Caki2 (cell line): ENCODE measurements at places on chromosomes 12 and 14. TPM values are rescaled to one million over a fixed set of nuclear protein-coding genes. Genes with fewer than 3 reads are reported as not detected.

DNA sequence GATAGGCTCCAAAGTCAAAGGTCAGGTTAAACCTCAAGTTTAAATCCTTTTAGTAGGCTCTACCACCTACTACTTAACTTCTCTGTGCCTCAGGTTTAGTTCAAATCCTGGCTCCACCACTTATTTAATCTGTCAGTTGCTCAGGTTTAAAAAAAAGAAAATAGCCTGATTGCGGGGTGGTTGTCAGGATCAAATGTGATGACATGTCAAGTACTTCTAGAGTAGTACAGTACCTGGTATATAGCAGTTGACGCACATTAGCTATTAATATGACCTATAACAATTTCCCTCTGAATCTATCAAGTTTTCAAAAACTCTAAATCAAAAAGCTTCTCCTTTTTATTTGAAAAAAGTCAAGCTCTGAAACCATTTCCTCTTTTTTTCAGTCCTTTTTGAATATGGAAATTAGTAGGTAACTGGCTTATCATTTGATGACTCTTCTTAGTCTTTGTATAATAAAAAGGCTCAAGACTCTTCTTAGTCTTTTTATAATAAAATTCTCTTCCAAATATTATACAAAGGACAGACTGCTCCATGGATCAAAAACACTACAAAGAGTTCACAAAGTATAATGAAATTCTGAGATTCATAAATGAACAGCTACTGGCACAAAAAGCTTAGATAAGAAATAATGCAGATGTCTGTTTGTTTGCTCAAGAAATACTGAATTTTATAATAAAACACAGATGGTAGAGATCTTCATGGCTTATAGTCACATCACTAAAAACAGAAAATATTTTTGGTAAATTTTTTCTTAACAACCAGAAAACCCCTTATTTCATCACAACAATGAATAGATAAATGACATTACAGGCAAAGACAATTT, 5.0 kb downstream of the OSBPL8 start:
- no peak for DNase-seq

DNA sequence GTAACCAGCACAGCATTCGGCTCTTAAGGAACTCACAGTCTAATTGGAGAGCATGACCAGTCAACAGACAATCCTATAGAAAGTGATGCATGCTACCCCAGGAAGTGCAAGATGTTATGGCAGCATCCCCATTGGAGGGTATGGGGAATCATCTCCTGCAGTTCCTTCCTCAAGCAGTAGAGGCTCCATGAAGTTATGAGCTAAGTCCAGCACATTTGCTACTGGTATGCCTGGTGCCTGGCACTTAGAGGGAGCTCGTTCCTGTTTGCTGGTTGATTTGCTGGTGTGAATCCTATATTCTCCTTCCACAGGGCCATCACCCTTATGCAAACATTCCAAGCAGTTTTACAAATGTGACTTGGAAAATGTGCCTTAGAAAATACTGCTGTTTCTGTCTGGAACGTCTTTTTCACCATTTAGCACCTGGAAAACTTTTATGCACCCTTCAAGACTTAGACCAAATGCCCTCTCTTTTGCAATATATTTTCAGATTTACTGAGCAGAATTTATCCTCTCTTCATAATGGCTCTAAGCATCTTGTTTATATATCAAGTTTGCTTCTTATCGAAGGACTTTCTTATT, 136.1 kb upstream of the WSCD2 start:
- DNase-seq, result peak; percentile 15

- no peak for DNase-seq
Measured at GRCh38 chr12:92585115-92585727, 117.6 kb upstream of the PLEKHG7 start.

DNA sequence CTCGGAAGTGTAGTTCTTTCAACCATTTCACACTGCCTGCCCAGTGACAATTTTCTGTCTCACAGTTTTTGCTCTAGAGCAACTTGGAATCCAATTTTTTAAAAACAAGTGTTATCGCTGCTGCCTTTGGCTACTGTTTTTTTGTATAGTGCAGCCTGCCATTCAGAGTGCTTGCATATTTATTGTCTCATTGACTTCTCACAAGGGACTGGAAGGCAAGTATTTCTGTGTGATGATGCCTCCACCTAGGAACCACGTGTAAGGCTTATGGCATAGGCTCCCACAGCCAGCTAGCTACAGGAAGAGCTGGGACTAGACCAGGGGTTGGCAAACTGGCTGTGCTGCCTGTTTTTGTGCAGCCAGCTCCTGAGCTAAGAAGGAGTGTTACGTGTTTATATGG, 903 bp downstream of the PARPBP start:
- peak; percentile 21 for DNase-seq

DNA sequence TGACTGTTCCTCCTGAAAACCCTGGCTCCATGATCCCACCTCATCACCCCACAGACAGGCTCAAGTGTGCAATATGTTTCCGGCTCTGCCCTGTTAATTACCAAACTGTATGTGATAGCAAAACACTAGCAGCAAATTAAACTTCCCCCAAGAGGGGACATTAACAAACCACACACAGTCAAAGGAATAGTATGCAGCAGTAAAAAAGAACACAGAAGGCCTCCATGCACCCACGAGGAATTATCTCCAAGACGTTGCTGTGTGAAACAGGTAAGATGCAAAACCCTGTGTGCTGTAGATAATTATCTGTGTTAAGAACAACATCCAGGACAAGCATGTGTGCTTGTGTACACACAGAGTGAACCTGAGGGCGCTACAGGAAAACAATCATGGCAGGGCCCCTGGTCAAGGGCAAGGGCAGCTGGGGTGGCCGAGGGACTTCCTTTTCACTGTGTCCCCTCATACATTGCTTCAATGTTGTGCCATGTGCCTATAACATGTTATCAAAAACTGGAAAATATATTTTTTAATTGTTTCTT, 35.8 kb downstream of the ITPK1 start:
- no peak for DNase-seq

DNA sequence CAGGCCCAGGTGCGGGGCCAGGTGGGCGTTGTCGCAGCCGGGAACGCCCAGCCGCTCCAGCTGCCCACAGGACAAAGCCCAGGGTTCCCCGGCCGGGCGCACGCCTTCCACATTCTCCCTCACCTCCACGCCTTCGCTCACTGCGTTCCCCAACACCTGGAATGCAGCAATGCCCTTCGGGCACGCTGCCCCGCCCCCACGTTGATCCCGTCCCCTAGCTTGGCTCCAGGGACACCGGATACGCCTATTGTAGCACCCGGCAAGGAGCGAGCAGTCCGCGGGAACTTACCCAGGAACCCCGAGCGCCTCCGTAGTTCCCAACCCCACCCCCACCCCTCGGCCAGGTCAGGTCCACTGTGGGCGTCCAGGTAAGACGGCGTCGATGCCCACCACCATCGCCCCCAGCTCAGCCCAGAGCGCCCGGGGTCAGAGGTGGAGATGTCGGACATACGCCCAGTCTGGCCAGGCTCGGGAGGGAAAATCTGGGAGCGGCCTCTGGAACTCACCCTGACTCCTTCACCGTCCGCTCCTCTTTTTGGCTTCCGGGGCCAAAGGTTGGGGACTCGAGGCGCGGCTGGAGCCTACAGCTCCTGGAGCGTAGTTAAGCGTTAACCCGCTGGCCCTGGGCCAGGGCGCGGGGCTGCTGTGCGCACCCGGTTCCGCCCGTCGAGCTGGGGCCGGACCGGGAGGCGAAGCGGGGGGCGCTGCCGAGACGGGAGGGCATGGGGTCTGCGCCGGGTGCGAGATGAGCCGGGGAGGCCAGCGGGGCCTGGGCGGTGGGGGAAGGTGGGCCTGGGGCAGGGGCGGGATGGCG, 594 bp upstream of the CEP170B start:
- DNase-seq, result peak; percentile 26

- DNase-seq, result no peak
Measured at GRCh38 chr12:9724023-9724422, 8.9 kb downstream of the CLECL1 start.

- no peak for DNase-seq
Measured at GRCh38 chr14:65361920-65362319, 50.6 kb upstream of the FUT8 start.

TXNDC16 gene
- total RNA-seq, result 0.26 and 0.27 TPM in 2 replicates

LALBA gene
- total RNA-seq, result not detected in 2 replicates
